ENCODE measurements at places on chromosomes 3 and 15.
A peak's percentile ranks its signal among the peaks of the same experiment; 100 is the strongest.

DNA sequence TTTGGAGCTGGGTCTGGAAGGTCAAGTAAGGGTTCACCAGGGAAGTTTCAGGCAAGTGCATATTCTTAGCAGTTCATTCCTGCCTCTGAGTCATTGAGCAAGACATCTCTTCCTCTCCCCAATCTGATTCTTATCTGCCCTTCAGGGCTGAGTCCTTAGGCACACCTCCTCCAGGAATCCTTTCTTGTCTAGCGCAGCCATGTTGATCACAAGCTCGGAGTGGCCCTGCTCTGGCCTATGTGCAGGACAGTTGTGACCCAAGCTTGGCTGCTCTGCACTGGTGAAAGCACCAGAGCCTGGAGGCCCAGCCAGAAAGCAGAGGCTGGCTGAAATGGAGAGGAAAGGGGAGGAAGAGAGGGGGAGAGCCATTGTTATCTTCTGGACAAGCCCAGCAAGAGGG is 30.9 kb upstream of the MRPS22 start:
- DNase-seq = no peak

DNA sequence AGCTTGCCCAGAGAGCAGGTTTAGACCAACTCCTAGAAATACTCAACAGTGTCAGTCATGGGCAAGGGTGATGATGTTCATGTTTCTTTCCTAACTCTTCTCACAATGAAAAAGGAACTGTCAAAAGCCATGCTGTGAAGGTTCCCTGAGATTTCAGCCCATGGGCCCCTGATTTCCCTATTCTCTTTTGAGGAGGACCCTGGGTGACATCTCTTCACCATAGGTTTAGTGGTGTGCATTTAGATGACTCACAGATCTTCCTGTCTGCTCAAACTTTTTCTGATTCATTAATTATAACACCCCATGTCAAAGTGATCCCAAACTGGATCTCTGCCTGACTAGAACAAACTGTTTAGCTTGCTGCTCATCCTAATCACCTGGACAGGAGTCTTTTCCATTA is 108.0 kb downstream of the BBX start:
- no peak for DNase-seq

DNA sequence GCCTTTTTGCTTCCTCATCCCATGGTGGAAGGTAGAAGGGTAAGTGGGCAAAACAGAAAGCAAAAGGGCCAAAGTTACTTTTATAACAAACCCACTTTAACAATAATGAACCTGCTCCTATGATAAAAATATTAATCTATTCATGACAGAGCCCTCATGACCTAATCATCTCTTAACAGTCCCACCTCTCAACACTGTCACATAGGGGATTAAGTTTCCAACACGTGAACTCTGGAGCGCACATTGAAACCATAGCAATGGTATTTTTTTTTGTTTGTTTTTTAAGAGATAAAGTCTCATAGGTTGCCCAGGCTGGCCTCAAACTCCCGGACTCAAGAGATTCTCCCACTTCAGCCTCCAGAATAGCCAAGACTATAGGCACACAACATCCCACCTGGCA is 30.7 kb downstream of the KATNBL1 start:
- DNase-seq = peak; percentile 89

DNA sequence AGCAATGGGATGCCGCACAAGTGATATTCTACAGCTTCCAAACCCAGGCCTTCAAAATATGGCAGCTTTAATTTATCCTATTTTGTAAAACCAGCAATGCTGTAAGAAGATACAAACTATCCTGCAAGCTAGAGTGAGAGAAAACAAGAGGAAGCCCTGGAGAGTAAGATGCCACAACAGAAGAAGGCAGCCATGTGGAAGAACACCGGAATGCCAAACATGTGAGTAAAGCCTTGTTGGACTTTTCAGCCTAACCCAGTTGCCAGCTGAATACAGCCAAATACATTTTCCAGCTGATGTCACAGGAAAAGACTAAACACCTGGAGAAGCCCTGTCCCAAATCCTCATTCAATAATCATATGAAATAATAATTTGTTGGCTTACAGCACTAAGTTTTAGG is 1115.1 kb upstream of the CADM2 start:
- DNase-seq = no peak

GRCh38 chr15:99073008-99073717 is 31.7 kb upstream of the SYNM start:
- no peak for DNase-seq

DNA sequence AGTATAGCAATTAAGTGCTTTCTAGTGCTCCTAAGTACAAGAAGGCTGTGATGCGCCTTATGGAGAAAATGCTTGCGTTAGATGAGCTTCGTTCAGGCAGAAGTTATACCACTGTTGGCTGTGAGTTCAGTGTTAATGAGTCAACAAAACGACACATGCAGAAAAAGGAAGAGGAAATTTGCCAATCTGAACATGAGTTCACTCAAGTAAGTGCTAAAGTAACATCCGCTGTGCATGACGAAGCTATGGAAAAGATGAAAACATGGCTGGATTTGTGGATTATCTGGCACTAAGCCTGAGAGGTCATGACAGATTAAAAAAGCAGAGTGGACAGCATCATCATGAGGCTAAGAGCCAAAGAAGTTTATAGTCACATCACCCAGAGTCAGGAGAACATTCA is 36.9 kb downstream of the SH3BP5 start:
- DNase-seq = no peak

- DNase-seq = no peak
These were observed 2.3 kb downstream of the CCK start for GRCh38 chr3:42263354-42264346.
